ENCODE measurements at places on chromosomes 1 and 21.

- no peak for DNase-seq
Observed at GRCh38 chr1:41482001-41482765, 2.3 kb downstream of the EDN2 start.

DNA sequence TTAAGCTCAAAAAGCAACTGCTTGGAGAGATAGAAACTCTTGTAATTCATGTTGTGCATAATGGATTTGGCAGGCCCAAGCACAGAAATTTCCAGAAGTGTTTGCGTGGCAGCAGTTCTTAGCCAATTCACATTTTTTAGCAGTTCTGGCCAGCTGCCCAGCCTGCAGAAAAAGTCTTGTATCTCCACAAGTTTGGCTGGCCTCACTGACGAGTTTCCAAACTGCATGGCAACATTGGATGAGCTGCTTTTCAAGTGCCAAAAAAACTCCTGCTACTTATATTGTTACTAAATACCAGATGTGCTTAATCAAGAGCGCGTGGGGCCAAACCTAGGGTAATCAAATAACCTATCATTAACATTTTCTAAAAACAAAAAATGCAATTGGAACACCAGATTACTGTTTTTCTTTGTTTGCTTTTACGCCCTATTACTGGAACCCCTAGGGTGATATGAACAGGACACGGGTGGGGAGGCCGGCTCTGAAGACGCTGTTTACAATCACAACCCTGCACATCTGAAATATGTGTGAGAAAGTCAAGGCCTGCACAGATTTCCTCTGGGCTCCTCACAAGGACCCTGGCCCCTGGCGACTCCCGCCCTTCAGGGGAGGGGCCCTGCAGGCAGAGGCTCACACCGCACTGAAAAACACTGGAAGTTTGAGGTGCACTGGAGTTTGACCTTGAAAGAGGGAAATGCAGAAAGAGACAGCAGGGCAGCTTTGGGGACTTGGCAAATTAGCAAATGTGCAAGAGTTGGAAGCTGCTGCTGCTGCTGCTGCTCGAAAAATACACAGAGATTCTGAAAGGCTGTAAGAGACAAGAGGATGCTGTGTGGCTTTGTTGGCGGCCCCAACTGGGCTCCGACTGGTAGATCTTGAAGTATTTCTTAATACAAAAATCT is 55.2 kb upstream of the TARBP1 start:
- DNase-seq: peak; percentile 92

DNA sequence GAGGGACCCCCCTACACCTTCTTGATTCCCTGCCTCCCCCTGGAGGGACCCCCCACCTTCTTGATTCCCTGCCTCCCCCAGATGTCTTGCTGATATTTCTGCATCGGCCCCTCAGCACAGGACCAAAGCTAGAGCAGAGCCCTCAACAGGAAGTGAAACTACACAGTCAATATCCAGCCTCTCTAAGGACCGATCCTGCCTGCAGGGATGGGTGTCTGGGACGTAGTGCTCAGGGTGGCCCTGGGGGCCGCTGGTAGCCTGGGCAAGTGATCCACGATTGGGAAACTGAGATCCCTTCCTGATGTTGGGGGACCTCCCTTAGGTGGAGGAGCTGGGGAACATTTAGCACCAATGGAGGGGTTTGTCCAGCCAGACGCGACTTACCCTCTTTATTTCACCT is 3.9 kb upstream of the LEFTY2 start:
- DNase-seq: no peak

GRCh38 chr1:26307363-26307781 is 936 bp upstream of the UBXN11 start:
- DNase-seq: no peak

- no peak for DNase-seq
Observed at GRCh38 chr1:54105736-54106269, 47.0 kb downstream of the CDCP2 start.

DNA sequence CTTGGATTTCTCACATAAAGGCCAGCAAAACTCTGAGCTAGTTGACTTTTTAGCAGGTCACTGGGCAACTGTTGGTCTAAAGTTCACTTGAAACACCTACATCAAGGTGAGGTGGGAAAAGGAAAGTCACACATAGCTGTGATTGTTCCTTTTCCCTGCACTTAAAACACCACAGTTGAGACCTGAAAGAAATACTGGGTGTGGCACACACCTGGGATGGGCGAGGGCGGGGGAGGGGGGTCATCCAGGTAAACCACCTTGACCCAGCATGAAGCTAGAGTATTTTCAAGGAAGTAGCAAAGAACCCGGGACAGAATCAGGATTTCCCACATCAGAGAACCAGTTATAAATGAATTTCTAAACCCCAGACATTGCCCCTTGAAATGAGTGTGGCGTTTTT is 26.4 kb downstream of the ZNF697 start:
- DNase-seq: no peak

GRCh38 chr1:22870201-22870871 is 102.3 kb downstream of the LACTBL1 start:
- DNase-seq: no peak

- no peak for DNase-seq
Observed at GRCh38 chr1:162984699-162985098, 84.5 kb upstream of the RGS4 start.

- peak; percentile 65 for DNase-seq
Observed at GRCh38 chr1:27296773-27297291, 25.1 kb upstream of the TMEM222 start.

- no peak for DNase-seq
Observed at GRCh38 chr1:87045761-87046304, 131.4 kb downstream of the HS2ST1 start.

Data from right lobe of liver (tissue), 6 donors.